ENCODE measurements at places on chromosomes 16 and 17.

DNA sequence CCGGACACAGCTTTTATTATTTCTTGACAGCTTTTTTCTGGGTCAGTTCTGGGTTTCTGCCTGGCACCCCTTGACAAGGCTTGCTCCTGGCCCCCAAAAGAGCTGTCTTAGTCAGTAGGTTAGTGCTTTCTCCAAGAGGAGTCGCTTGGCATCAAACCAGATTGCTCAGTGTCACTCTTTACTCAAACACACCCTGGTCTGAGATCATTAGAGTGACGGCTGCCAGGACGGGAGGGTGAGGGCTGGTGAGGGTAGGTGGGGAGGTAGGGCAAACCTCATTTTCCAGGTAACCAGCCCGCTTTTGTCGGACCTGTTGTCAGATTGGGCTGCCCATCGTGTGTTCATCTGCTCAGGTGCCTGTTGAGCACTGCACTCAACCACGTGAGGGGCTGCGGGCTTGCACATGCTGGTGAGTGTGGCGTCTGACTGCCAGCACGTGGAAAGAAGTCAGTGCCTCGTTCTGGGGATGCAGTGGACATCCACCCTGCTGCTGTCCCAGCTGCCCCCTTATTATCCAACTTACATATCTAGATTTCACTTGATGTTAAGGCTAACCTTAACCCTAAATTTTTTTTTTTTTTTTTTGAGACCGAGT lies 12.4 kb downstream of the TMEM94 start:
- DNase-seq = no peak

DNA sequence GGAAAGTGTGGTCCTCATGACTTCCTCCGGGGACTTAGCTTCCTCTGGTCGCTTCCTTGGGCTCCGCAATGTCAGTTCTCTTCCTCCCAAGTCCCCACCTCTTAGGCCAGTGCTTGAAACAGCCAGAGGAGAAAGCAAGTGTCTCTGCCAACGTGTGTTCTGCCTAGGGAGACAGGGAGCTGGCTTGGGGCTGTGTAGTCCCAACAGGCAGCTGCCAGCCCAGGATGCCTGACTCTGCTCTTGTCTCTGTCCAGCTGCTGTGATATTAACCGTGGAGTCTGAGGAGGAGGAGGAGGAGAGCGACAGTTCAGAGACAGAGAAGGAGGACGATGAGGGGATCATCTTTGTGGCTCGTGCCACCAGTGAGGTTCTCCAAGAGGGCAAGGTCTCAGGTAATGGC lies 13.5 kb upstream of the PLEKHG4 start:
- DNase-seq = no peak

DNA sequence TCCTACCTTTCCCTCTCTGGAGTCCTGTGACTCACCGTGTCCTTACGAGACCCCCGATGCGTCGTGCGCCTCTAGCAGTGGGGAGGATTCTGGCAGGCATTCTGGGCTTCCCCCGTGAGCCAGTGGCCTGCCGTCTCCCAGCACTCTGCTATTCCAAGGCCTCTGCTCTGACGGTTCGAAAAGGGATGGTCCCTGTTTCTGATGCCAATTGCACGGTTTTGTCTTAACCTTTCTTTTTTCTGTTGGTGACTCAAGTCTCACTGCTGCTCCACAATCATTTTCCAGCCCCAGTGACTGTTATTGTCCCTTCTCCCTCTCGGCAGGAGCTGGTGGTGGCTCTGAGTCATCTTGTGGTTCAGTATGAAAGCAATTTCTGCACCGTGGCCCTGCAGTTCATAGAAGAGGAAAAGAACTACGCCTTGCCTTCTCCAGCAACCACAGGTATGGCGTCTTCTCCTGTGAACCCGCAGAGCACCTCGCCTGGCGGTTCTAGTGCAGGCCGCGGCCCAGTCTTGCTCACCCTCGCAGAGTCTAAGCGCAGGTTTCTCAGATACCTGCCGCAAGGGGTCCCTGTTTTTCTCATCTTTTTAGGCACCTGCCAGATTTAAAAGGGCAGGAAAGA lies 100.1 kb upstream of the CHMP6 start:
- peak; percentile 78 for DNase-seq

DNA sequence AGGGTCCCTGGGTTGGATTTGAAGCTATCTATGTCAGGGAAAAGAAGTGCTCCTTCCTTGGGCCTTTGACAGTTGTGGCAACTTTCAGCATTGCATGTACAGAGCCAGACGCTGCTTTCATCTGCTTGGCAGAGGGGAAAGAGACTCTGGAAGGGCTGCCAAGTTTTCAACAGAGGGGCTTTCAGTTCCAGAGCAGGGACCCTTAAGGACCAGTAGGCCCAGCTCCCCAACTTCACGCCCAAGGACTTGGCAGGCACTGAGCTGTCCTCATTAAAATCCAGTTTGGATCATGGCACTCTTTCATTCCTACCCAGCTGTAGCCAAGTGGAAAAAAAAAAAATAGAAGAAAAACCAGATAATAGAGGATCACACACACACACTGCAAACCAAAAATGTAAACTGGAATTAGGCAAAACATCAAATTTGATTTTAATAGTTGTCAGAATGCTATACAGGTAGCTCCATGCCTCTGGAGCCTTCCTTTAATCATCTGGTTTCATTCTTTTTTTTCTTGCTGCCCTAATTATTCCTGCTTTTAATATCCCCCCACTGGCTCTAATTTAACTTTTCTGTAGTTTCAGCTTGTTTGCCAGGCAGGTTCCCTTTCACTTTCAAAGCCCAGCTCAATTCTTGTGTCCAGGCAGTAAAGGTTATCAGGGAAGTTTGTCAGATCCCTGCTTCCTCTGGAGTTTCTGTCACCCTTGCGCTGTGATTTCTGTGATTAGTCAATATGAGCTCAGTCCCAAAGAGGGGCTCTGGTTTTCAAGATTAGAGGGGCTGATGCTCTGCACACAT lies 702.6 kb upstream of the CDH8 start:
- no peak for DNase-seq

DNA sequence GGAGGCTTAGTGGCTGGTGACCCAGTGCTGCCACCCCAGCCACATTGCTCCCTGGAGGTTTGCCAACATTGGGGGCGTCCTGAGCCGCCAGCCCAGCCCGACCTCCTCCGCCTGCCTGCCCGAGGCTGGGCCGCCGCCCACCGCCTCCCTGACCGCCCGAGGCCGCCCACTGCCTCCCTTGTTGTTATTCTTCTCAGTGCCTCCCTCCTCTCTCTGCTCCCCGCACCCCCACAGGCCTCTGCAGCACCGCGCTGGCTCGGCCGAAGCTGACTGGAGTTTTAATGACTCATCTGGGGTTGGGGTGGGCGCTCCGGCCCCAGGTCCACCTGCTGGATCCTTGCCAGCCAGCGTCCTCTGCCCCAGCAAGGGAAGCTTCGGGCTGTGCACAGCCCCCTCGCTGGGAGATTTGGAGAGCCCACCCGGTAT lies 102.5 kb downstream of the RBFOX3 start:
- DNase-seq = no peak

DNA sequence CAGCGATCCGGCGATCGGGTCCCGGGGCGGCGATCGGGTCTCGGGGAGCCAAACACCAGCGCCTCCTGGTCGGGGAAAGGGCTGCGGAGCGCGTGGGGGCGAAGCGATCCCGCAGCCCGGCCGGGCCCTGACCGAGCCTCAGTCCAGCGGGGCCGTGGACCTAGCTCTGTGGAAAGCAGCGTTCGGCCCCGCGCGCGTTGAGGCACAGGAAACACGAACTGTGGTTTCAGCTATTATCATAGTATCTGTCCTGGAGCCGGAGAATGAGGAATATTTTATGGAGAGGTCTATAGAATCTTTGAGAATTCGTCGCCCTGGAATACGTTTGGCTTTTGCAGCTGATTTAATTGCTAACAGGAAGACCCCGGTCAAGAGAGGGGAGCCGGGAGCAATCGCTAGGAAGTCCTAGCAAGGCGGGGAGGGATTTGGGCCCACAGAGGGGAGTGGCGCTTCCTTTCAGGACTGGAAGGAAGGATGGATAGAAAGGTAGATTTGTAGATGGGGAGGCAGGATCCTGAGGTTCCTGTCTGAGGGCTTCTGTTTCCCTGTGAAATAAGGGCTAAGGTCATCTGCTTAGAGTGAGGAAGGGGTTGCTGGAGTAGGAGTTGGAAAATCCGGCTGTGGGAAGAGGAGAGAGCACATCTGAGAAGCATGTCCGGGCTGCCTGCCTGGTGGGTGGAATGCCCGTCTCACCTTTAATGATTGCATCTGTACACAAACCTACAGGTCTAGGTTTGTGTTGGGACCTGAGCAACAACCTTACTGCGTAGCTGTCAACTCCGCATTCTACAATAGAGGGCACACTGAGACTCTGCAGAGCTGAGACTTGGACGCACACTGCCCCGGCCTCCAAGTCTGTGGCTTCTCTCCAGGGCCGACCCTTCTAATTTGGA lies 770 bp downstream of the CCNF start:
- no peak for DNase-seq

GRCh38 chr16:11238272-11239202 lies 17.5 kb downstream of the SOCS1 start:
- no peak for DNase-seq

DNA sequence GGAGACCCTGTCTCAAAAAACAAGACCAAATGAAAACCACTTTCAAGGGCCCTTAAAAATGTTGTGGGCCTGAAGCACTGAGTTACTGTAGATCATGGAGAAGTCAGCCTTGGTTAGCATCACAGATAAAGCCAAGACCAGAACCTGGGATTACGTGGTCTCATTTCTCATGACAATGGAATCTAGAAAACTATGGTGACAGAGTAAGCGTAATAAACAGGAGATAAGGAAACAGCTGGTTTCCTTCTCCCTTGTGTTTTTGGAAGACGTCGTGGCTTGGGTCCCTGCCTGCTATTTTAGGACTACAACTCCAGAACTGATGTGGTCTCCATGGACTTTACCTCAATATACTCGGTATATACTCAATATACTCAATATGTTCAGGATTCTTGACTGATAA lies 180.7 kb upstream of the ZFHX3 start:
- peak; percentile 75 for DNase-seq

GRCh38 chr17:1171953-1172352 lies 7.8 kb downstream of the ABR start:
- DNase-seq = no peak
